ENCODE measurements at places on chromosomes 12 and 14.

- no peak for DNase-seq
These were observed 483.4 kb downstream of the LRFN5 start for GRCh38 chr14:42090122-42090521.

DNA sequence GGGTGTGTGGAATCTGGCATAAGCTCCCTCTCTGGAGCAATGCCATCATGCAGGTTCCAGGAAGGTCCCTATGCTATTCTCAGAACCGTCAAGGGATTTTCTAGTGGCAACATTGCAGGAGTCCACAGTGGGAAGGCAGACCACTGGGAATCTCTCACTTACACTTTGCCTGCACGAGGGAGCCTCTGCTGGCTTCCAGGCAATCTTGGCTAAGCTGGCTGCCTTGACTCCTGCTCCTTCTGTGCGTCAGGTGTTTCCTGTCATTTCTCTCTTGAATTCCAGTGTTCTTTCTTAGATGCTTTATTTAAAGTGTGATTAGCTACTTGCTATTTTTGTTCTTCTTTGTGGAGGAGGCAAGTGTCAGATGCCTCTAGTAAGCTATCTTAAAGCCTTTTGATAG, 414.0 kb upstream of the ATP2B1 start:
- no peak for DNase-seq

DNA sequence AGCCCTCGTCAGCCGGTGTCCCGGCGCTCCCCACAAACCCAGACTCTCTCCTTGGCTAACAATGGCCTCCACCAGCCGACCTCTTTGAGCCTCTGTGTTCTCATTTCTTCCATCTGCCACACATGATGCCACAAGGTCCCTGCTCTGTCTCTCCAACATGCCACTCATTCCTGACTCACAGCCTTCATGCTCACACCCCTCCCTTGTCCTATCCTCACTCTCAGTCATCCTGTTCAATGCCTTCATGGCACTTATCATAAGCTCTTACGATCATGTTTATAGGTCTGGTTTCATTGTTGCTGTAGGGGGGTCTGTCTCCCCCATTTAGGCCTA, 9.6 kb upstream of the SERPINA11 start:
- DNase-seq, result no peak

DNA sequence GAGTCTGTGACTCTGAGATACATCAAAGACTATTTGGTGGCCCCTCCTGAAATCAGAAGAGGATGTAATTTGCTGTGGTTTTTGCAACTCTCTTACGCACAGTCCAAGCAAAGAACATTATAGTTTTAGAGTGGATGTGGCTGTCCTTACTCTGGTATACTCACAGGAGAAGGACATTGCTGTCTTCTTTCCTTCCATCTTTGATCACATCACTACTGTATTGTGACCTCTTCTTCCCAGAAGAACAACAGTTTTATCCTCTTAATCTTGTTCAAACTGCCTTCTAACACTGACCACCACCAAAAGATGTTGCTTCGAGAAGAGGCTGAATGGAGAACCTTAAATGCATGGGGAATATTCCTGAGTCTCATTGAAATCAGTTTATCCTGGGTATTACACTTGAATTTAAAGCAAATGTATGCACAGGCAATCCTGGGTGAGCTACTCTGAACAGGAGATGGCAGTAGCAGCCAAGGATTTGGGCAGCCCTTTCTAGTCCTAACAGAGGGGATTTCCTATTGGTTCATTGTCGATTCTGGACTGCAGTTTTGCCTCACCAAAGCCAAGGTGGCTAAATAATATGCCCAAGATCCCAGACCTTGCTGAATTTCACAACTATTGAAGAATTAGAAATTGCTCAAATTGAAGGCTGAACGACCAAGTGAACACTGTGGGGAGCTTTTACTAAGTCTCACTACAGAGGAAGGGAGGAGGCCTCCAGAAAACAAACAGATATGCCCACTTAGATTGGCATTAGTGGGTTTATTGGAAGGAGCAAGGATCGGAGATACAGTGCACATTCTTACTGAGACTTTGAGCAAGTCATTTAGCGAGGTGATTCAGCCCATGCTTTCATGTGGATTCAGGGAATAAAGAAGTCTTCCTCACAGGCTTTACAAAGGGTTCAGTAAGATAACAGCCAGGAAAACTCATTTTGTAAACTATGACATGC, 282.8 kb downstream of the PAWR start:
- peak; percentile 74 for DNase-seq

- DNase-seq, result peak; percentile 19
These were observed 45.5 kb downstream of the SCN8A start for GRCh38 chr12:51636581-51636980.

DNA sequence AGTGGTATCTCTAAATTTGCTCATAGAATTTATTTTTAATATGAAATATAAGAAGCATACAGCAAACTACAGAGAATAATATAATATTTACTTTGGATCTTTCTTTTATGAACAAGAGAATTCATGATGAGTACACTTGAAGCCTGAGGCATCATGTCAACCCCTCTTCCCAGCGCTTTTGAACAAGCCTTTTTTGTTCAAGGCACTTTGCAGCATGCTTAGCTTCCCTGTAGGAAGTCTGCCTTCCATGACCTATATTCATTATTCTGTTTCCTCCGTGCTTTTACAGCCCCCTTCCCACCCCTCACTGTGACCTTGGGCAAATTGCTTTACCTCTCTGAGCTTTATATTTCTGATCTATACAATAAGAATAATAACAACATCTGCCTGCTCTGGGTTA, 41.6 kb downstream of the SCN8A start:
- no peak for DNase-seq

- no peak for DNase-seq
These were observed 359.9 kb downstream of the TRHDE start for GRCh38 chr12:72631926-72632685.

DNA sequence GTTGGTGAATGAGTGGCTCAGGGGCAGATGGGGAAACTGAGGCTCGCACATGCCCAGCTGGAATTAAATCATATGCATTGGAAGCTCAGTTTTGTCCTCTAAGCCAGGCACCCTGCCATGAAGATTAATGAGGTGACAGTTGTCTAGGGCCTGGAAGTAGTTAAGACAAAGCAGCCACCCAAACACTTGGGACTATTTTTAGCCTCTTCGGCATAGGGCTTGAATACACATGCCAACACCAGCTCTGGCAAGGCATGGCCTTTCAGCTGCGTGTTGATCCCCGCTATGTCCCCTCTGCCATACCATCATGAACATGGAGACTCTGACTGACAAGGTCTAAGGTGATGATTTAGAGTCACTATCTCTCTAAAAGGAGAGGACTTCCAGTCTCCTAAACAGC, 250.2 kb downstream of the KSR2 start:
- no peak for DNase-seq

- DNase-seq, result no peak
These were observed 13.5 kb upstream of the TESPA1 start for GRCh38 chr12:54997929-54998522.

GRCh38 chr12:20142956-20143355, 225.4 kb upstream of the PDE3A start:
- no peak for DNase-seq

GRCh38 chr12:50926415-50926814, 25.9 kb upstream of the HIGD1C start:
- DNase-seq, result no peak

DNA sequence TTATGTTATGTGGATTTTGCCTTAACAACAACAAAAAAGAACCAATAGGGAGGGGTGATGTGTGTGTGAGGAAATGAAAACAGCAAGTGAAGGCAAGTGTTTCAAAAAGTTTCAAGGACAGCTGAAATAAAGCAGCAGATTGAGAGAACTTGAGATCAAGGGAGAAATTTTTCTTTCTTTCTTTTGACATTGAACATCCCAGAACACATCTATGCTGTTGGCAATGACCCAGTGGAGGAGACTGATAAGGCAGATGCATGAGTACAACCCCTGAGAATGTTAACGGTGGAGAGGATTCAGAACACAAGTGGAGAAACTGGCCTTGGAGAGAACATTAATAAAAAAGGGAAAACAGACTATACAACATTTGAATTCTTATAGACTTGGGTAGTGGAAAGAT, 2.9 kb downstream of the LLPH start:
- DNase-seq, result no peak

- no peak for DNase-seq
These were observed 1.8 kb upstream of the TMPRSS12 start for GRCh38 chr12:50840809-50841487.

DNA sequence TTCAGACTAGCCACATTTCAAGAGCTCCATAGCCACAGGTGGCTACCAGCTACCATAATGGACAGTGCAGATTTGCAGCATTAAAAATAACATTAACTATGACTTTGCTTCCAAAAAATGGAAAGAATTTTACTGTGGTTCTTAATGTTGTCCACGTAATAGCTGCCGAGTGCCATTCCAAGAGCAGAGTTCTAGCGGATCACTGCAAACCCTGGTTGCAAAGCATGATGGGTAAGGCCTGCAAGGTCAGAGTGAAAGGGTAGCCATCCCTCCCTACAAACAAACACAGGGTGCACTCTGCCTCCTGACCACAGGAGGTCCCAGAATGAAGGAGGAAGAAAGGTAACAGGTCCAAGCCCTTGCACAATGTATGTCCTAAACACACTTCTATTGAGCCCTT, 157.6 kb downstream of the DPF3 start:
- peak; percentile 77 for DNase-seq

DNA sequence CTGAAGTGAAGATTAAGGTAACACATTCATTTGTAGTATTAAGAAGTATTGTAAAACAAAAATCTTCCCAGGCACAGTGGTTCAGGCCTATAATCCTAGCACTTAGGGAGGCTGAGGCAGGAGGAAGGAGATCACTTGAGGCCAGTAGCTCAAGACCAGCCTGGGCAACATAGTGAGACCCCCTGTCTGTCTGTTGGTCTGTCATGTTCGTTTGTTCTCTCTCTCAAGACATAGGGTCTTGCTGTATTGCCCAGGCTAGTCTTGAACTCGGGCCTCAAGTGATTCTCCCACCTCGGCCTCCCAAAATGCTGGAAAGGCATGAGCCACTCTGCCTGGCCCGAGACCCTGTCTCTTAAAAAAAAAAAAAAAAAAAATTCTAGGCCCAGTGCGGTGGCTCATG, 6.7 kb downstream of the TULP3 start:
- DNase-seq, result no peak

DNA sequence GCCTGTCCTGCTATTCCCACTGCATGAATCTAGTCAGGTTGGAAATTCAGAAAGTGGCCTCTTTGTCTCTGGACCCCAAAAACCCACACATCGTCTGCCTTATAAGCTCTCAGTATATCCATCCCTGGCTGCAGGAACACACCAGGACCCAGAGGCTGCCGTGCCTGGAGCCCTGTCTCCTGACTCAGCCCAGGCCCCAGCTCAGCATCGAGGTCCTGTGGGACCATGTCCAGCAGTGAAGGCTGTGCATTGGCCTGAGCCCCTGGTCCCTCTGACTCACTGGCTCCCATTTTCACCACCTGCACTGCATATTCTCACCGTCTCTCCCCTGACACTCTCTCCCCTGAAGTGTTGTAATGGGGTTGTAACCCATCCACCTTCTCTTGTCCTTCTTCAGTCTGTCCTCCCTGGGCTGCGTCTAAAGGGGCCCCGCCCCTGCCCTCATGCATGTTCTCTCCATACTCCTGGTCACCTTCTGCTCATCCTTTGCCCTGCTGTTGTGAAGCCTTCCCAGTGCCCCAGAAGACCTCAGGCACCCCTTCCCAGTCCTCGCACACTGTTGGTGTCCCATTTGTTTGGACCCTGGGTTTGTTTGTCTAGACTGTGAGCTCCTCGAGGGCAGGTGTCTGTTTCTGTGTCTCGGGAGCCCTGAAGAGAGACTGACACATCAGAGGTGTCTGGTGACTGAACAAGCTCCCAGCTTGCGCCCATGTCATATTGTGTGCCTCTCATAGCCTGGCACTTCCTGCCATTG, 43.8 kb downstream of the EVL start:
- no peak for DNase-seq

- DNase-seq, result no peak
These were observed 443.1 kb downstream of the AEBP2 start for GRCh38 chr12:19882346-19882745.

- no peak for DNase-seq
These were observed 87.1 kb downstream of the ACACB start for GRCh38 chr12:109203480-109203879.

DNA sequence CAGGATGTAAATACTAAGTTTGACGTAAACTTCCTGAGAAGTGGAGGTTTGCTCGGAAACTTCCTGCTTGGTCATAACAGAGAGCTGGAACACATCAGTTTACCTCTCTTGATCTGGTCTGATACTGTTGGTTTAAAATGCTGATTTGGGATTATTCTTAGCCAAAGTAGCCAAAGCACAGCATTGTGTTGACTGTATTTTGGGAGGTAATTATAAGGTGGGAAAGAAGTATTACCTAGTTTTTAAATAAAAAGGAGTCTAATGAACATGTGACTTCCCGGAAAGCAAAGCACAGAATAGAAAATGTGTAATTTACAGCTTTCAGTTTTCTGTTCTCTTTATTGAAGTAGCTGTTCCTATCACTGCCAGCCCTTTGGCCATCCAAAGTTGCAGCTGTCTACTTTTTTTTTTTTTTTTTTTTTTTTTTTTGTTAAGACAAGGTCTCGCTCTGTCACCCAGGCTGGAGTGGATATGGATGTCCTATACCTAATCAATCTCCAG, 52.2 kb upstream of the SRP54 start:
- no peak for DNase-seq

DNA sequence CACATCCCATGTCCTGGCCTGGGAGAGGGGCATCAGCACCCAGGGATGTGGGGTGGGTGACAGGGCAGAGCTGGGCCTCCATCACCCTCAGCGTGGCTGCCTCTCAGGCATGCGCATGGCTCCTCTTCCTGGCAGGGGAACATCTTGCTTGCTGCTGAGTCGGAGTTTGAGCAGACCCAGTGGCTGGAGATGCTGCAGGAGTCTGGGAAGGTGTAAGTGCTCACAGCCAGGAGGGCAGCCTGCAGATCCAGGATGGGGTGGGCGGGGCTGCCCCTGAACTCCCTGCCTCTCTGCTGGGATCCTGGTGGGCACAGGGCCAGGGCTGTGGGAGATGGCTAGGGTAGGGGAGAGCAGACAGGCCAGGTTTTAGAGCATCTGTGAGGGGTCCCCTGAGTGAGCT, 16.2 kb downstream of the PLEKHD1 start:
- DNase-seq, result no peak

GRCh38 chr12:107525063-107525718, 160.4 kb upstream of the PWP1 start:
- DNase-seq, result no peak

GRCh38 chr12:32906399-32907165, 10.0 kb upstream of the PKP2 start:
- DNase-seq, result no peak
